Activated CD4-positive, alpha-beta T cell treated with anti-CD3 and anti-CD28 coated beads, Interleukin-2, amount 50 U/mL, for 48 hours (primary cell): ENCODE measurements at places on chromosomes 2 and 18.

DNA sequence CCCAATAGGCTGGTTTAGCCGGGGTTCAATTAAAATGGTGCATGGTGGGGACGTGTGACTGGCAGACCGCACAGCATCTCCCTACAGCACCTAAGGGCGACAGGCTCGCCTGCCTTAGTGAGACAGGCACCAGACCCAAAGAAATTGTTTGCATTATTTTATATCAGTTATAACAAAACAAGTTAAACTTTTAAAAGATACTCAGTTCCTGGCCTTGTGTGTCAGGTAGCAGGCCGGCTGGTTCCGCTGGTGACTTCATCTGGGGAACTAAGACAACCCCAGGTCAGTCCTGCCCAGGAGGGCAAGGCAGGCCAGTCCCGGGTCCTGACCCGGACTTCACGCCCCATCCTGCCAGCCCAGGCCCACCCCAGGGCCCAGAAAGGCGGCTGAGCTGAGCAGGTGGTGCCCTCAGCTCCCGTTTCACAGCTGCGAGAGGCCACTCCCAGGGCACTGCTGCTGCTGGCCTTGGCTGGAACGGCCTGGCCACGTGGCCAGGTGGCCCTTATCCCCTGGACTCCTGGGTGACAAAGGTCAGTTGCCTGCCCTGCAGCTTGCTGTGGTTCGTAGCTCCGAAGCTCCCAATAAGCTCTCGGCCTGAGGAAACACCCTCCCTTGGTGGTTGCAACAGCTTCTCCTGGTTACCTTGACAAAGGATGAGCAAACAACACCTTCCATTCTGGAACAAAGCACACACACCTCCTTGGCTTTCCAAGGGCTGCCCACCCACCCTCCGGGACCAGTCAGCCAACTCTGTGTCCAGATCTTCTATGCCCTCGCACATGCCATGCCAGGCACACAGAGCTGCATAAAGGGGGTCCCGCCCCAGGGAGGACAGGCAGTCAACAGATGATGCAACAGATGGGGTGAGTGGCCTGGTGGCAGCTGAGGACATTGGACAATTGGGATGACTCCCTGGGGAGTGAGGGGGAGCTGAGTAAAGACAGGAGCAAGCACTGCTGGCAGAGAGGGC lies 11.3 kb upstream of the AGXT start:
- no peak for DNase-seq

DNA sequence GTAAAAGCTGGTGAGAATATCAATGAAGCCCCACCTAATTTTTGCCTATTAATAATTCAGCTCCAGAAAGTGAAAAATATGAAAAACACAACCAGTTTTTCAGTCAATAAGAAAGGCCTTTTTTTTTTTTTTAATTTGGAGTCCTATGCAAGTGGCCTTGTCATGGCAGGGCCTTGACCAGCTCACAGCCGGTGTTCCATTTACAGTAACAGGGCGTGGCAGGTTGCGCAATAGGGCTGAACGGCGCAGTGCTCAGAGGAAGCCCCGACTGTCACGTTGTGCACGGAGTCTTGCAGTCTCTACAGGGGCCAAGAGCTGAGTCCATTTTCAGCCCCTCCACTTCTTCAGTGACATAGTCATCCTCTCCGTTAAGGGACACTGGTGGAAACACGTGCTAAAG lies 184.1 kb upstream of the FN1 start:
- no peak for DNase-seq

DNA sequence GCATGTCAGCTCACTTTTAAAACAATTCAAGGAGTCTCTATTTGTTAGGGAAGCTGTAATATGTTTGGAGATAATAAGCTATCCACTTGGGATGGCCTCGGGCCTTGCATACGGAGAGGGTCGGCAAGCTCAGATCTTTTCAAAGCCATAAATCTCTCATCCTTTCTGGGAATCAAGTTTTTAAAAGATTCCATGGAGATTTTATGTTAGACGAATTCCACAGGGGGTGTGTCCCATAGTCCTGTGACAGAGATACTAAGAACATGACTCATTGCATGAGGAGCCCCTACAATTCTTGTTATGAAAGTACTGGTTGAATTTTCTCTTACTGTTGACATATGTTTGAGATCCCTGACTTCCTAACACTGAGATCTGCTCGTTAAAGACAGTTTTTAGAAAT lies 108.7 kb downstream of the FEZ2 start:
- DNase-seq = no peak

- no peak for DNase-seq
These were observed 395.8 kb downstream of the LNPK start for GRCh38 chr2:175606010-175606841.

- DNase-seq = no peak
These were observed 200.7 kb downstream of the BCL11A start for GRCh38 chr2:60352491-60353405.

DNA sequence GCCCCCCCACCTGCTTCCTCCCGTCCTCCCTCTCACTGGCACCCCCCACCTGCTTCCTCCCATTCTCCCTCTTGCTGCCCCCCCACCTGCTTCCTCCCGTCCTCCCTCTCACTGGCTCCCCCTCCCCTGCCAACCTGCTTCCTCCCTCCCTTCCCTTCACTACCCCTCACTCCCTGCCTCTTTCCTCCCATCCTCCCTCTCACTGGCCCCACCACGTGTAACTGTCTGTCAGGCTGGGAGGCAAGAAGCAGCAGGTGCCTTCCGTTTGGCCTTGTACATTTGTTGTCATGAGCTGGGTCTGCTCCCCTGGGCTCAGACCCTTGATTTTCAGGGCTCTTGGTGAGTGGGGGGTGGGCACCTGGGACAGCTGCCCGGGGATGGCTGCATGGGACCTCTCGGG lies 19.1 kb downstream of the RTP5 start:
- DNase-seq = no peak

DNA sequence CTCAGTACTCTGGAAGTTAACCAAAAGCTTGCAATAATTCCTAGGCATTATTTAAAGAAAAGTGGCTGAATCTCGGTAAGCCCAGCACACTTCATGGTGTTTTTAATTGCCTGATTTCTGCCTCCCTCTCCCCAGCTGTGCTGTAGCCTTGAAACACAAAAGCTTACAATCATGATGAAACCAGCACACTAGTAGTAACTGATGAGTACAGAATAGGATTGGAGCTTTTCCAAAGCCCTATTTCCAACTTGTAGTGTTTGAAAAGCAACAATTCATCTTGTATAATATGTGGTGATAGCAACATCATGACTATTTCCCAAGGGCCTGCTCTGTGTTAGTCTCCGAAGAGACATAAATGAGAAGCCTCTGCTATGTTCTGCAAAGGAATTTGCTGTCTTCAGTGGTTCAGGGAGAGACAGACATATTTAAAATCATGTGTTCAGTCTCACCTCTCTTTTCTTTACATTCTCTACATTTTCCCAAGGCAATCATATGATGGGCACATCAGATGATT lies 1015.0 kb downstream of the BCL11A start:
- DNase-seq = no peak

DNA sequence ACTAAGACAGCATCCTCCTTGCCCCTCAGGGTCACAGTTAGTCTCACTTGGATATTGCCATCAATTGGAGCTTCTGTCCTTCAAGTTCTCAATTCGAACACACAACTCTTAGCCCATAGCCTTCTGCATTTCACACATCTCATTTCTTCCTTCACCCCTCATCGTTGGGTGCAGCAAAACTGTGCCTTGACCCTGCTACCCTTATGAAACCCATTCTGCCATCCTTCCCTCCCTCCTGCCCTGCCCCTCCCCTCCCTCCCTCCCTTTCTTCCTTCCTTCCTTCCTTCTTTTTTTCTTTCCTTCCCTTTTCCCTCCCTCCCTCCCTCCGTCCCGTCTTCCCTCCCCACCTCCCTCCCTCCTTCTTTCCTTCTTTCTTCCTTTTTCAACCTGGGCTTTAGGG lies 80.7 kb upstream of the CYRIA start:
- DNase-seq = no peak

DNA sequence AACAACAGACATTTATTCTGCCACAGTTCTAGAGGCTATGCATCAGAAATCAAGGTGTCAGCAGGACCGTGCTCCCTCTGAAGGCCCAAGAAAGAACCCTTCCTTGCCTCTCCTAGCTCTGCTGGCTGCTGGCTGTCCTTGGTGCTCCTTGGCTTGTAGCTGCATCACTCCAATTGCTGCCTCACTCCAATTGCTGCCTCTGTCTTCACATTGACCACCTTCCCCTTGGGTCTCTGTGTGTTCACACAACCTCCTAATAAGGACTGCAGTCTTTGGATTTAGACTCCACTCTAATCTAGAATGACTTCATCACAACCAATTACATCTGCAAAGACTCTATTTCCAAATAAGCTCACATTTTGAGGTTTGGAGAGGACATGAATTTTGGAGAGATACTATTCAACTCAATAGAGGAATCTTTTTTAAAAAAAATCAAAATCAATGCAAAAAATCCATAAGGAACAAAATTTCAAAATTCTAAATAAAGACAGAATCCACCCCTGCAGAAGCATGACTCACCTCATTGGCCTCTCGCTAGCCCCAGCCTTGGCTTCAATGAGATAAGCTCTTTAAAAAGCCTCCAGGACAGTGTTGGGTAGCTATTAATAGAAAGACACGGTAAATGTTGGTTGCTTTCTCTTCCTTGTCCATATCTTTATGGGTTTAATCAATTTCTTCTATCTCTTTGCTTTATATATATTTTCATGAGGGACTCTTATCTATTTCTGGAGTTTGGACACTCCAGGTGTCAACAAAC lies 267.6 kb upstream of the MGAT5 start:
- DNase-seq = no peak

GRCh38 chr2:191065785-191066184 lies 51.8 kb upstream of the STAT1 start:
- no peak for DNase-seq

DNA sequence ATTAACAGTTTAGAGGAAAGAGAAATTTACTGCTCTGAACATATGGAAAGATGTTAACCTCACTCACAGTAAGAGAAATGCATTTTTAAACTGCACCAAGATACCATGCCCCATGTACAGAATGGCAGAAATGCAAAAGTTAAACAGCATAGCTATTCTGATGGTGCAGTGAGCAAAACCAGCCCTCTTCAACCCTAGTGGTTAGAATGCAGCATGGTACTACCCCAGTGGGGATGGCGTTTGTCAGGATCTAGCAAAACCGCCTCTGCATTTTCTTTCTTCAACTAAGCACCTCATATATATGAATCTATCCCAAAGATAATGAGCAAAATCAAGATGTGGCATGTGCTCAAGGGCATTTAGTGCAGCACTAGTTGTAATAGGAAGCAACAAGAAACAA lies 98.0 kb downstream of the MGAT5 start:
- no peak for DNase-seq

GRCh38 chr2:158745067-158745865 lies 49.9 kb upstream of the DAPL1 start:
- DNase-seq = peak; percentile 38

DNA sequence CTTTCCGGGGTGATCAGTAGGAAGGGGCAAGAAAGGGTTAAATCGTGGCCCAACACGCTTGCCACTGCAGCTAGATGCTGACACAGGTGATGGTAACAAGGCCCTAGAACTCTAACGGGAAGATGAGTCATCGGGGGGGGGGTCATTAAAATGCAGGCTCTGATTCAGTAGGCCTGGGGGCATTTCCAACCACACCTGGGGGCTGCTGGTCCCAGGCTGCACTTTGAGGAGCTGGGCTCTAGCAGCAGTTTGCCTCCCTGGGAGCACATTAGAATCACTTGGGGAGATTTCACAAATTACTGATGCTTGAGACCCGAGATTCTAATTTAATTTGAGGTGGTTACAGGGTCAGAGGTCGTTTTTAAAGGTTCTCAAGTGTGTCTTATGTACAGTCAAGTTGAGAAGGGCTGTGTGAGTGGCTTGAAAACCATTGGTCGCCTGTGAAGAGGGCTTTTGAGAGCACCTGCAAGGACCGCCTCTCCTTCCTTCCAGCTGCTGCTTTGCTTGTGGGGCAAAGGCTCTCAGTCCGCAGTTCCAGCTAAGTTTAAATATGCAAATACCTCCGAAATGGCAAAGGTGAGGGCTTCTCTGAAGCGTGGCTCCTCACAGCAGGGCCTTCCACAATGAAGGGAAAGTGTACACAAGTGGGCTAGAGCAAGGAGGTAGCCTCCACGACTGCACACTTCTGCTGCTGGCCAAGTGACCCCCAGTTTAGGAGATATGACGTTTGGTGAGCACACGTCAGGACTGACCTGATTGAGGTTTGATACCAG lies 128.0 kb upstream of the MSH6 start:
- DNase-seq = no peak

DNA sequence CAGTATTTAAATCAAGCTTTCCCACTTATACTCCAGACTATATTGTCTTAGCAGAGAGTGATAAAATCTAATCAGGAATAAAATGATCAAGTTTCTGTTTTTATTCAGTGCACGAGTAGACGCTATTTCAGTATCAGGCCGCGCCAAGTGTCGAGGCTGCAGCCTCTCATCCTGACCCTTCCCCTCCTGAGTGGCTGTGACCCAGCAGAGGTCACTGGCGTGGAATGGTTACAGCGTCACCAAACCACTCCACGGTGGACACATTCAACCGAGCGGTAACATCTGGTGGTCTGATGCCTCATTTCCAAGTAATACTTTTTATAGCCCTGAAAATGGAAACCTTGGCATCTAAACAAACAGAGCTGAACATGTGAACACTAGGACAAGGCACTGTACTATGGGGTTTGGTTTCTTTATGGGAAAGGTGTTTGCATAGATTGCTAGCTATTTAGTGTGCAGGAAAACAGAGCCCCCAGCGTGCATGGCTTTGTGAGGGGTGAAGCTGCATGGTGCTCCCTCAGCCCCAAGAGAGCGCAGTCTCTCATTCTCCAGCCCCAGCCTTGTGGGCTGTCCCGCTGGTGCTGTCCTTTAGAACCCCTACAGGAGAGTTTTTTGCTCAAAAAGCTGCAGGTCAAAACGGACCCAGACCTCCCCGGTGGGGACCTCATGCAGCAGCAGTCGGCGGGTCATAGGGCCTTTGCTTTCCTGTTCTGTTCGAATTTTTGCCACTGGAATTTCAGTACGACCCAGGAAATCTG lies 28.4 kb downstream of the FAM228A start:
- no peak for DNase-seq

DNA sequence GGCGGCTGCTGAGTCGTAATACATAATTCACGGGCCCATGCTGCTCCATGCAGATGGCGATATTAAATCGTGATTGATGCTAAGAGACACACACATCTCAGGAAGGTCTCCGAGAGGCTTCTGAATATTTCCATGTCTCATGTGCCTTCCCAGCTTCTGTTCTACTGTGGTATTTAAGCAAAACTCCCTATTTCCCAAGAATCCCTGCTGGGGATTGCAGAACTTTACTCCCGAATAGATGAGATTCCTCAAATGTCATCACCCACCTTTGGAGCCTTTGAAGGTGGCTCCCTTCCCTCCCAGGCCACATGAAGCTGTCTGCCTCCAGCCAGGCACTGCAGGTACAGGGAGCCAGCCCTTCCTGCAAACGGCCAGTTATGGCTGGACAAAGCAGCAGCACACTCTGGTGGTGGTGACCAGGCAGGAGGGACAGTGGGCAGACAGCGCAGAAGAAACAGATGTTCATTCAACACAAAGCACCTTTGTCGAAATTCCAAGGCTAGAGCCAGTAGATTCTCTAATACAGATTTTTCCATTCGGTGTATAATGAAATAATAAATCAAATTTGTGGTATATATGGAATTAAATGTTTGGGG lies 14.1 kb downstream of the NRP2 start:
- no peak for DNase-seq

- DNase-seq = no peak
These were observed 326.9 kb upstream of the GULP1 start for GRCh38 chr2:187964746-187965145.

GRCh38 chr2:96510931-96511595 lies 5.9 kb upstream of the NEURL3 start:
- no peak for DNase-seq
